ENCODE measurements at places on chromosomes 7 and 10.

DNA sequence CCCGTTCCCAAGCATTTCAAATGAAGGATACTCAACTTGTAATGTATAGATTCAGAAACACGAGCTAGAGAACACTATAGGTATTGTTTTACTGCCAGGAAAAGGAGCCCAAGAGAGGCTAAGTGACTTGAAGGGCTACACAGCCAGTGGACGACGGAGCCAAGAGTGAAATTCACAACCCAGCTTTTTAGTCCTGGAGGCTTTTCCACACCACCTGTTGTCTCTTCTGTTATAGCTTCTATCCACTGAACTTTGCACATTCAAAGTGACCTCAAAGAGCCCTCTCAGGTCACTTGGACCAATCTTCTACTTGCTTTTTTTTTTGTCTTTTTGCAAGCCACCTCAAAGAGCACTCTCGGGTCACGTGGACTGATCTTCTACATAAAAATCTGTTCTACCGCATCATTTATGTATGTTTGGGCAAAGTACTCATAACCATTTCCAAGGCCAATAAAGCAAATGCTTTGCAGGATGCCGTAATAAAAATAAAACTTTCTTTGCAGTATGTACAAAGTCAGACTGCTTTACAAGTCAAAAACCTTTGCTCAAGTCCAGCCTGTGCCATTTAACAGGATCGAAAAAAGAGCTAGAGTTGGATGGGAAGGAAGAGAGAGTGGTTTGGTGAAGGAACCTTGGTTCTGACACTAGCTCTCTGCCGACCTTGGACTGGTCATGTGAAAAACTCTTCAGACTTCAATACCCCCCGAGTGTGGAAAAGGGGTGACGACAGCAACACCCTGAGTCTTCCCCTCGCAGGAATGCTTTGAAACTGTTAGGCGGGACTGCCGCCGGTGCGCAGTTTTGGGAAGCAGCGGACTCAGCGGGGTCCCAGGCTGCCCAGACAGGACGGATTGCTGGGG, 821 bp downstream of the SLC35B4 start:
- peak; percentile 11 for DNase-seq

DNA sequence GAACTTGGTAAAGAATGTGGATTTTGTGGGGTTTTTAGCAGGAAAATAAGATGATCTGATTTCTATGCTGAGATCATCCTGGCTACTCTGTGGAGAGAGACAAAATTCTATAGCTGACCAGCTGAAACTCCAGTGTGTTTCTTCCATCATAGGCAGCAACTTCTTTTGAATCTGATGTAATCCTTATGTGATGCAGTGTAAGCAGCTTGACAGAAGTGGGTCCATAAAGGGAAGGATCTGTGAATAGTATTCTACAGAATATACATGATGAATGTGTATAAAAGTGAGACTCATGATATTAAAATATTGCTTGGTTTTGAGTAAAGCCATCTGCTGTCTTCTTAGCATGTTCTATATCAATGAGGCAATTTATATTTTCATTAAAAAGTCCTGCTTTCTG, 4.4 kb downstream of the MYO3A start:
- no peak for DNase-seq

- no peak for DNase-seq
These were observed 25.8 kb downstream of the APBB1IP start for GRCh38 chr10:26463986-26464385.

- DNase-seq = no peak
These were observed 109.4 kb downstream of the PRKAG2 start for GRCh38 chr7:151767557-151767956.

GRCh38 chr7:74094224-74095101, 10.9 kb downstream of the LIMK1 start:
- peak; percentile 80 for DNase-seq

GRCh38 chr7:16710651-16711050, 42.9 kb upstream of the TSPAN13 start:
- DNase-seq = no peak

DNA sequence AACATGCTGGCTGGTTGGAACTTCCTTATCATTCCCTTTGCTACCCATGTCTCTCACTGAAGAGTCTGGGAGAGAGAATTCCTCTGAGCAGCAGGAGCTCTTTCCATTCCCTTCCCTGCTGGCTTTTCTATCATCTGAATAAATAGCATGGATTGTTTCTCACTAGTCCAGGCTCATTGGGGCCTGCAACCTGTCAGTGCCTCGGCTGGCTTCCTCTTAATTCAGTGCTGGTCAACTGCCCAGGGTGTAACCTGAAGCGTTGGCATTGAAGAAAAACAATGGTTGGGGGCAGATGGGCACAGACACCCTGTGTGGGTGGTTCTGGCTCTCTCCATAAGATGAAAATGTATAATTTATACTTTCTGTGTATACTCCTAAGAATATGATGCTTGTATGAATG, 155.6 kb downstream of the ANLN start:
- no peak for DNase-seq

DNA sequence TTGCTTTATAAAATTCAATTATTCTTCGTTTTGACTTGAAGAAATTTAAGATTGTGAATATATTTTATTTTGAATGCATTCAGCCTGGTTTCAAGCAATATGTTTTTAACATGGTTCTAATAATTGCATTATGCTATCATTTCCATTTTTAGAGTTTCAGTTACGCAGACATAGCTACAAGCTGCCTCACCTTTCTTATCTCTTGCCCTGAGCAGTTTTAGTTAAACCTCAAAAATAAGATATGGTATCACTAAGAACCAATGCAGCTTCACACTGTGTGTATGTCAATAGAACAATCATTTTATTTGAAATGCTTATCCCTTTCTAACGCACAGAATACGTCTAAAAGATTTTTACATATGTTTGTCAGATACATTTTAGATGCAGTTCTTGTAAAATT, 632.6 kb upstream of the KCND2 start:
- no peak for DNase-seq
